ENCODE measurements at places on chromosomes 4 and X.

DNA sequence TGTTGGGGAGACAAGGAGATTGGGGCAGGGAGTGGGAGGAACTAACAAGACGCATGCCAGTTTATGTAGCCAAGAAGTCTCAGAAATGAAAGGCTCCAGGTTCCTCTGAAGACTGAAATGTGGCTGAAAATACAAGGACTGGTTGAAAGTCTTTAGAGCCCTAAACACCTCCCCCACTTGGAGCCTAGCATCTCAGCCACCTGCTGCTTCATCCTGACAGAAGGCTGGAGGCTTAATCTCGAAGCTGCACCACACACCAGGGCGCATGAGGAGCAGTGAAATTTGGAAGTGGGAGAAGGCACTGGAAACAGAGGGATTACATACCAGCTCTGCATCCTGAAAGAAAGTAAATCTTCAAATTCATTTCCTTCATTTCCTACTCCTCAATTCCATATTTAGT is 160.7 kb upstream of the FTHL17 start:
- H3K36me3 ChIP-seq: no peaks in the 10 kb centered on the region
- H3K27me3 ChIP-seq: no peaks in the 10 kb centered on the region
- no peak overlapping the region for H3K4me3 ChIP-seq
- H3K4me1 ChIP-seq: no peaks in the 10 kb centered on the region
- no peak for DNase-seq
- no peak overlapping the region for H3K27ac ChIP-seq

GRCh38 chrX:867966-868647 is 237.5 kb downstream of the SHOX start:
- H3K27me3 ChIP-seq: no peaks in the 10 kb centered on the region
- H3K36me3 ChIP-seq: no peaks in the 10 kb centered on the region
- no peaks in the 10 kb centered on the region for H3K4me1 ChIP-seq
- no peak for DNase-seq
- no peak overlapping the region for H3K27ac ChIP-seq

GRCh38 chrX:28582511-28582910 is 4.7 kb upstream of the IL1RAPL1 start:
- no peak overlapping the region for H3K27ac ChIP-seq
- no peaks in the 10 kb centered on the region for H3K27me3 ChIP-seq
- DNase-seq: no peak
- H3K4me1 ChIP-seq: no peaks in the 10 kb centered on the region
- H3K36me3 ChIP-seq: no peaks in the 10 kb centered on the region

DNA sequence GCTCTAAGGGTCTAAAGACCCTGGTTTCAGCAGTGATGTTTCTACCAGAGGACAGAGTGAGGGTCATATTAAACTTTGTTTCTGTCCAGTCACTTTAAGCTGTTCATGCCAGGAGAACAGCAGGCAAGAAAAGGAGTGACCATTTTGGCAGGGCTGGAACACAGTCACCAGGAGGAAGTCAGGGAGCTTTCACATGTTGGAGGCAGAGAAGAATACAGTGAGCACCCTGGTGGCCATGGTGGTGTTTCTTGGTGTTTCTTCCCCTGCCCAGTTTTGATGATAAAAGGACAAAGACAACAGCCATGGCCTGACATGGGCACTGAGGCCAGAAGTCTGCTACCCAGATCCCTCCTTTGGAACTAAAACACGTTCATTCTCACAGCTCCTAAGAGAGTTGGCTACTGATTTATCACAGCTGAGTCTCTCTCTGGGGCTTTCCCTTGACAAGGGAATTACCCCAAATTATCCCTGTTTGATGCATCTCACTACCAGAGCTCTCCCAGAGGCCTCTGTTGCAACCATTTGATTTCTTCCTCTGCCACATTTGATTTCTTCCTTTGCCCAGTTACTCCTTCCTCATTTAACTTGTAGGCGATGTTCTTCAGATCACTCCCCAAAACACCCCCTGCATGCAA is 106.4 kb upstream of the NWD2 start:
- DNase-seq: no peak
- H3K27ac ChIP-seq: no peak overlapping the region
- no peaks in the 10 kb centered on the region for H3K27me3 ChIP-seq

- no peak for DNase-seq
- H3K4me1 ChIP-seq: no peaks in the 10 kb centered on the region
- no peak overlapping the region for H3K4me3 ChIP-seq
- no peaks in the 10 kb centered on the region for H3K36me3 ChIP-seq
- H3K27ac ChIP-seq: no peak overlapping the region
- H3K27me3 ChIP-seq: no peaks in the 10 kb centered on the region
These were observed 715.7 kb upstream of the HTR2C start for GRCh38 chrX:113868177-113868576.

Measured in esophagus squamous epithelium (tissue), 5 donors.